ENCODE measurements at places on chromosomes 12 and 14.

DNA sequence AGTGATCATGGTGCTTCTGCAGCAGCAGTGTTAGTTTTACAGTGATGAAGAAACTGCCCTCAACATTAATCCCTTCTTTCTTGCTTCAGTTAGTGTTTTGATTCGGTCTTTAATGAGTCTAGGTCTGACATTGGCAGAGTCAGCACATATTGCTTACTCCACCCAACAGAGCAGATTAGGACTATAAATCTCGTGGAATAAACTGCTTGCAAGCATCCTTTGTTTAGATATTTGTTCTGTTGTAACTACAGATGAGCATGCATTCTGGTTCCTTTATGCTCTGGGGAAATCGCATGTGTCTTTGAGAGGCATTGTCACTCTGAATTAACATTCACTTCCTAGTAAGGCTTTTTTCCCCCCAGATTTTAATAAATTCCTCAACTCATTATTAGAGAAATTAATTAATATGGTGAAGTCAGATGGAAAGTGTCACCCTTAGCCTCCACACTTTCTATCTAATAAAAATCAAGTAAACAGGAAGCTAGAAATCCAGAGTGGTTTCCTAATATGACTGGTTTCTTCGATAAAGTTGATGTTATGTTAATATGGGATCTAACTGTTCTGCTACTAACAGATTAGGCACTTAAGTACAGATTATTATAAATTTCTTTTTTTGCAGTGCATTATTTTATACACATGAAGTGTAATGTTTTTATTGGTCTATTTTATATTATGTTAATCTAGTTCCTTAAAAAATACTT lies 86.2 kb upstream of the SSTR1 start:
- no peak for DNase-seq

DNA sequence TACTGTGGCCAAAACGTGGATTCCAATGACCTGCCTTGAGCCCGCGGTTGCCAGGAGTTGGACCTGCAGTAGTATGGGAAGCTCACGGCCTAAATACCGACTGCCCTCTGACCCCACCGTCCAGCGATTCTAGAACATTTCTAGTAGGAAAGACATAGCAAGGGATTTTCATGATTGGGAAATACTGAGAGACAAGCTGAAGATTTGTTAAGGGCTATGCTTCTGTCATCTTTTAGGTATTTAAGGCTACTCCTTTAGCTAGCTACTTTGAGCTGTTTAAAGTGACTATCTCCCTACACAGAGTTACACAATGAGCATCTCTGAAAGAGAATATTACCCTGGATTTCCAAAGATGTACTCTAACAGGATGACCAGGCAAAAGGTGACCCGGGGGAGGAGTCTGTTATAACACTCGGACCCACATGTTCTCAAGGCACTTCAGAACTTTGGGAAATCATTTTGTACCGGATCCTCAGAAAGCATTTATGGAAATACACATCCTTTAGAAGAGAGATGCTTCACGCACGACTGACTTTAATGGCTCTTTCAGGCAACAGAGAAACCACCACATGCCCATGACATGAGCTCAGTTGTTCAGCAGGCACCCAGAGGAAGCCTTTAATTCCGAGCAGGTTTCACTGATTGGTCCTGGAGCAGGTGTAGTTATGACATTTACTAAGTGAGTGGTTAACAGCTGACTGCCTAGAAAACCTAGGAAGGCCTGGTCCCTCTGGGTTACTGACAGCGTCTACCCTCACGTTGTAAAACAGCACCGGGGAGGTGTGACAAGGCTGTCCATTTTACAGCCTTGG lies 4.2 kb downstream of the BAG5 start:
- DNase-seq = no peak

DNA sequence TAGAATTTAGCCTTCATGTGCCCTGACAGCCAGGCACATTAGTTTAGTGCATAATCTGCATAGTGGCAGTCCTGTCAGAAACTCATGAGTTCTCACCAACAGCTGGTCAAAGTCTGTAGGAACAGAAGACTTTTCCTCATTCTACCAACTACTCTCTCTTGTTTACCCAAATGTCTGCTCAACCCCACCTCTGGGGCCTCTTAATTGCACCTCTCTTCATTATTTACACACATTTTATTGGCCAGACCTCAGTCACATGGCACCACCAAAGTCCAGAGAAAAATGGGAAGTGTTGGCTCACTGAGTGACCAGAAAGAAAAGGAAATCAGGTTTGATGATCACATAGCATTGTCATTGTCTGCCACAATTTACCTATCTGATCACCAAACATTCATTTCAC lies 114.6 kb upstream of the PLXNC1 start:
- no peak for DNase-seq

DNA sequence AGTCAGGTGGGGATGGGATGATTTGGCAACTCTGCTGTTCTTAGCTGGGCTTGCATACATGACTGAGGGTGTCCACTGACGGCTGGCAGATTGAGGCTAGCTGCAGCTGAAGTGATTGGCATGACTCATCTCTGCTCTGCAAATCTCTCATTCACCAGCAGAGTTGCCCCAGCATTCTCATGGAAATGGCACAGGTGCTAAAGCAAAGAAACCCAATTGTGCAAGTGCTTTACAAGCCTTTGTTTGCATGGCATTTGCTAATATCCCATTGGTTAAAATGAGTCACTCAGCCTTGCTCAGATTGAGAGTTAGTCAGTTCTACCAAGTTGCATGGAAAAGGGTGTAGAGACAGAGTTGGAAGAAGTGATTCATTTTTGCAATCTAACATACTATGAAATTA lies 389.7 kb upstream of the FAR2 start:
- no peak for DNase-seq

DNA sequence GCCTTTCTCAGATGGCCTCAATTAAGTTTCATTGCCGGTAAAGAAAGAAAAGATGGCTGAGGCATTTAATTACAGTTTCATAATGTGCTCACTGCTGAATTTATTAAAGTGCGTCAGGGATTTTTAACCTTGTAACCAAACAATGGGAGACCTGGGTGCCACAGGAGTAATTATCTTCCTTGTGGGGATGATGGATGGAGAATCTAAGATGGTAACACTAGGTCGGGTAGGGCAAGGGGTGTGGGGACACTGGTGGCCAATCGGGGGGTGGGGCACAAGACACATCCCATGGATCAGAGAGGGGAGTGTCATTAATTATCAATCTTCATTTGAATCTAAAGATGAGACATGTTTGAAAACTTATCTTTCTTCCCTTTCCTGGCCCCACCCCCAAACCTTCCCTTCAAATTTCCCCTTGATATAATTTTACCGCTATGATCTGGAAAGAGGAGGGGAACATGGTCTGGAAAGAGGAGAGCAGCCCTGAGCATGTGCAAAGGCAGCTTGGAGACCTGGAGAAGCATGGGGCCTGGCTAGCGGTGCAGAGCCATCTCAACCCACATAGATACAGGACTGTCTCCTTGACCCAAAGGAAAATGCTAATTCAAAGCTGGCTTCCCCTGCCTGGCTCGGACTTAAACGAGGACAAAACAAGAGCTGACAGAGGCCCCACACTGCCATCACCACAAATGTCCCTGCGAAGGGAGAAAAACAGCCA lies 231.3 kb upstream of the NOS1 start:
- DNase-seq = no peak

- no peak for DNase-seq
Observed at GRCh38 chr14:77014004-77014604, 14.4 kb downstream of the IRF2BPL start.

- DNase-seq = no peak
Observed at GRCh38 chr14:68159701-68160633, 340.4 kb downstream of the RAD51B start.

DNA sequence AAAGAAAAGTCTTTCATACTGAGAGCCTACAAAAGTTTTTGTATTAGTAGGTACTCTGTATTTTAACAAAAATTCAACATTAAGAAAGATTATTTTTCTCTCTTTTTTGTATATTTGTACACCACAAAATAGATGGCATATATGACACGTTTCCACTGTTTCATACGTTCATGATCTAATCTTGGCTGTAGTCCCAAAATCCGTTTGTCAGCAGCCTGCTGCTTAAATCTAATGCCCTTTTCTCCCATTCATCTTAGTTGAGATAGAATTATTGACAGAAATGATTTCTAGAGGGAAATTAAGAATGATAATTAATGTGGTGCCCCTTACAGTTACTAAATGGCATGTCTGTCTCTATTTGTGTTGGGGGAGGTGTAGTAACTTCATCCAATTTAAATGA lies 140.7 kb upstream of the NOVA1 start:
- no peak for DNase-seq

- DNase-seq = no peak
Observed at GRCh38 chr12:54935235-54935951, 49.2 kb downstream of the TESPA1 start.

DNA sequence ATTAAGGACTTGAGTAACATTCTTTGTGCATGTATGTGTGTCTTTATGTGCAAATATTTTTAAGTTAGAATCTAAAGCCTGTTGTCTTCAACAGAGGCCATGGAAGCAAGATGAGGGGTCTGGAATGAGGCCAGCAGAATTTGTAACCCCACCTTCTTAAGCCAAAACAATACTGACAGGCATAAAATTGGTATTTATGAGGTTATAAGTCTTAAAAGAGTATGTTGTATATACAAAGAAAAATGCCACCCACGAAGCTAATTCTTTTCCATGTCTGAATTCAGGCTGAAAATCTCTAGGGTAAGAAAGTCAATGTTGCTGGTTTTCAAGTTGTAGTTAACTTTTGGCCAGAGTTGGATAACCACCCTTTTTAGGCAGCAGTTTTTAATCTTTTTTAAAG lies 86.2 kb upstream of the TMTC1 start:
- no peak for DNase-seq

DNA sequence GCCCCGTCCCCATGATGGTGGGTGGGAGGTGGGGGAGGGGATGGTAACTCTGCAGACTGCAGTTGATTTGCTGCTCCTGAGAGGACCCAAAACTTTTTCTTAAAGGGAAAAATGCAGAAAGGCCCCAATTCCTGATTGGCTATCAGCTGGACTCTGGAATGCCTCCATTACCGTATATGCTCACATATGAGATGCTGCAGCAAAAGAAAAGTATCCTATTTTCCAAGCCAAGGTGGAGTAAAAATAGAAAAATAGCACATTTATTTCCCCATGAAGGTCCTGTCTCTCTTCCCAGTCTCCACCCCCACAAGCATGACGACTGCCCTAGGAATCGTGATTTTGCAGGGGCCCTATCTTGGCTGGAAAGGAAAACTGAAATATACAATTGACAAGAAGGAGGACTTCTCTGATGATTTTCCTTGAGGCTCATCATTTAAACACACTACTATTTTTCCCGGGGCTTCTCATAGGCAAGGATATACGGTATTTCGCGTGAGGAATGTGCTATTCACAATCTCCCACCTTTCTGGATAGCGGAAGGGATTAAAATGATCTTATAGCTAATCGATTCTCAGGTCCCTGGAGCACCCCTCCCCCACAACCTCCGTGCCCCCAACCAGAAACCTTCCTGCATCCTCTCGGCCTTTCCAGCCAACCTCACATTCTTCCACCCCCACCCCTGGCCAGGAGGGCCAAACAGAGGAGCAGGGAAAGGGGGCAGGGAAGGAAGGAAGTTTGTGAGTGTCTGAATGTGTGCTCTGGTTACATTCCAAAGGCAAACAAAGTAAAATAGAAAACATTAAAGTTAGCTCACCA lies 138.9 kb upstream of the CCND2 start:
- DNase-seq = no peak

DNA sequence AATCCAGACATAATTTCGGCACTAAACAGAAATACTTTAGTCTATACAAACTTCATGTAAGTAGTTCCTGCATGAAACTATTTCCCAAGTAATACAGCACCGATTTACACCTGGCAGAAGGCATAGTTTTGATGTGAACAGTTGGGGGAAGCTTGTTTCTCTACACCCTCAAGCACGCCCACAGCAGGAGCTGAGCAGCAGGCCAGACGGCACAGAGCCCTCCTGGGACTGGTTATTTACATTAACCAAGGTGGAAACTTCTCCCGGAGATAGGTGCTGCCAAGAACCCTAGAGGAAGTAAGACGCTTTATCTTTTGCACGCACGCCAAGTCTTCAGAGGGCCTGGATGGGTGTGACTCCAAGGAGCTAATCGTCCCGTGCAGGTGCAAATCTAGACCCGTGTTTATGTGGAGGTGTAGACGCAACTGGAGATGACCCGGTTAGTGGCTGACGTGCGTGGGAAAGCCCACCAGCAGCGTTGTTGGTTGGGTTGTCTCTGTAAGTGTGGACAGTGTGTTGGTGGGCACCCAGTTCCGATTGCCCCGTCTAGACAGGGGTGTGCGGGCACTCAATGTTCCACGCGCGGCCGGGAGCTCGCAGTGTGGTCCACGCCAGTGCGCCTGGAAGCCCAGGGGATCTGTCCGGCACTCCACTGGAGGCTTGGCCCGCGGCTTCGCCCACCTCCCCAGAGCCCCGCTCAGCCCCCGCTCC lies 767 bp upstream of the TCP11L2 start:
- no peak for DNase-seq

DNA sequence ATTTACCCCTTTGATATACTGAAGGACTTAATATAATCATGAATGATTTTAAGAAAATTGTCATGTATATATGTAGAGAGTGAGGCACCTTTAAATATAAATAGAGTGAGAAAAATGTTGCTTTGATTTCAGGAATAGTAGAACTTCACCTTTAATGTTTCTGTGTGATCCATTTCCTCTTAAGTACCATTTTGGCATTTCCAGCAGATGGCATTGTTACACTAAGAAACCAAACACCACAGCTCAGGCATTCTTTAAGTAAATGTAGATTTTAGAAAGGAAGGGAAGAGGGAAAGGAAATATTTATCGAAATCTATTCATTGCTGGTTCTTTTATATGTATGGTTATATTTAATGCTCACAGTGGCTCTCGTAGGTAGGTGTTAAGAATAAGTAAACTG lies 556.7 kb upstream of the FBXO33 start:
- no peak for DNase-seq

GRCh38 chr14:75433631-75434071 lies 5.8 kb downstream of the JDP2 start:
- no peak for DNase-seq

DNA sequence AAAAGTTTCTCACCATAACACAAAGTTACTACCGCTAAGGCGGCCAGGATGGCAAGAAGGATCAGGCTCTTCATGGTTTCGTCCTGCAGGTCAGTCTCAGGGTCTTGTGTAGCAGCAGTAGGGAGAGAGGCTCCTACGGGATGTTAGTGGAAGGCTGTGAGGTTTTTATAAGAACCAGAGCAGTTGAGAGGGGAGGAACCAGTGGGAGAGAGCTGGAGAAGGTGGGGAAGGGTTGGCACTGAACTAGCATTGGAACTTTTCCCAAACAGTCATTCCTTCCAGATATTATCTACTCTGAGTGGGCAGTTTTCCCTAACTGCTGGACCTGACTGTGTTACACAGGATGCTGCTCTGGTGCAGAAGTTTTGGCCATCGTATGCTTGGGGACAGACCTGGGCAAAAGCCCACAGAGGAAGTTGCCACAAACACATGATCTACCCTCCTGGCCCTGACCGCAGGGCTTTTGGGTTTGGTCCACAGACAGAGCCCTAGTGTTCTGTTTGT lies at the start of gene MGP:
MGP (minus strand) TSS at position 137 of the 504 bp plus-strand sequence; CDS start at position 74, 63 bp downstream.
- no peak for DNase-seq
